SK-MEL-5 (cell line): ENCODE measurements at places on chromosomes 11 and 22.
A peak's percentile ranks its signal among the peaks of the same experiment; 100 is the strongest.

DNA sequence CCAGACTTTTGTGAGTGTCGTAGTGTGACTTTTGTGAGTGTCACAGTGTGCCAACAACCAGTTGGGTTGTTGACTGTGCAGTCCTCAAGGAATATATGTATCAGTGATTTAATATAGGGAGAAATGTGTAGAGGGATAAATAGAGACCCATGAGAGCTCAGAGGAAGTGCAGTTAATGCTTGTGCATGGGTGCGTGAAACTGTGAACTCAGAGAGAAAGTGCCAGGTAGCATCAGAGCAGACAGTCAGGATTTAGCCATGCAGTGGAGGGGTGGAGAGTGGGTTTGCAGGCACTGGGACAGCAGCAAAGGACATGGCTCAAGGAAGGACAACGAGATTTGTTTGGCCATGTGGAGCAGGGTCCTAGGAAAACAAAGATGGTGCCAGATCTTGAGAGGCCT is 33.6 kb downstream of the YWHAH start:
- no peak for DNase-seq

GRCh38 chr22:25404928-25405816 is 159.3 kb upstream of the GRK3 start:
- DNase-seq: peak; percentile 57

- no peak for DNase-seq
Measured at GRCh38 chr11:62120001-62120400, 3.8 kb upstream of the INCENP start.

DNA sequence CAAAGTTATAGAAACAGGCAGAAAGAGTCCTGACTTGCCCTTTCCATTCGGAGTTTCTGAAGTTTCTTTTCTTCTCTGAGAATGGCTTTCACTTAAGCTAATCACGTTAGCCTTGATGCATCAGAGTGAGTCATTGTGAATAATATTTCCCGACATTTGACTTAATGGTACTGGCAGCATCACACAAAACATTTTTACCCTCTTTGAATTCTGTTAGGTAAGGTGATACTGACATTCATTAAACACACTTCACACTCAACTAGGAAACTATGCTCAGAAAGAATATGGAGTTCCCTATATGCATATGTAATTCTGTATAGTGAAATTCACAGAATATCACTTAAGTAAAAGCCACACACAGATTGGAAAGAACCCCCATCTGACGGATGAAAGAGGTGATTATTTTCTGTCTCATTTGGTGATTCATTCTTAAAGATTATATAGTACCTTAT is 120.8 kb upstream of the ARHGAP20 start:
- no peak for DNase-seq

- DNase-seq: no peak
Measured at GRCh38 chr11:65850217-65851082, 7.5 kb downstream of the CFL1 start.

GRCh38 chr11:85572056-85572455 is 55.1 kb downstream of the DLG2 start:
- no peak for DNase-seq

GRCh38 chr11:64356498-64357411 is 2.2 kb upstream of the RPS6KA4 start:
- DNase-seq: peak; percentile 84

GRCh38 chr22:42343121-42343454 is 72.6 kb upstream of the TCF20 start:
- no peak for DNase-seq

DNA sequence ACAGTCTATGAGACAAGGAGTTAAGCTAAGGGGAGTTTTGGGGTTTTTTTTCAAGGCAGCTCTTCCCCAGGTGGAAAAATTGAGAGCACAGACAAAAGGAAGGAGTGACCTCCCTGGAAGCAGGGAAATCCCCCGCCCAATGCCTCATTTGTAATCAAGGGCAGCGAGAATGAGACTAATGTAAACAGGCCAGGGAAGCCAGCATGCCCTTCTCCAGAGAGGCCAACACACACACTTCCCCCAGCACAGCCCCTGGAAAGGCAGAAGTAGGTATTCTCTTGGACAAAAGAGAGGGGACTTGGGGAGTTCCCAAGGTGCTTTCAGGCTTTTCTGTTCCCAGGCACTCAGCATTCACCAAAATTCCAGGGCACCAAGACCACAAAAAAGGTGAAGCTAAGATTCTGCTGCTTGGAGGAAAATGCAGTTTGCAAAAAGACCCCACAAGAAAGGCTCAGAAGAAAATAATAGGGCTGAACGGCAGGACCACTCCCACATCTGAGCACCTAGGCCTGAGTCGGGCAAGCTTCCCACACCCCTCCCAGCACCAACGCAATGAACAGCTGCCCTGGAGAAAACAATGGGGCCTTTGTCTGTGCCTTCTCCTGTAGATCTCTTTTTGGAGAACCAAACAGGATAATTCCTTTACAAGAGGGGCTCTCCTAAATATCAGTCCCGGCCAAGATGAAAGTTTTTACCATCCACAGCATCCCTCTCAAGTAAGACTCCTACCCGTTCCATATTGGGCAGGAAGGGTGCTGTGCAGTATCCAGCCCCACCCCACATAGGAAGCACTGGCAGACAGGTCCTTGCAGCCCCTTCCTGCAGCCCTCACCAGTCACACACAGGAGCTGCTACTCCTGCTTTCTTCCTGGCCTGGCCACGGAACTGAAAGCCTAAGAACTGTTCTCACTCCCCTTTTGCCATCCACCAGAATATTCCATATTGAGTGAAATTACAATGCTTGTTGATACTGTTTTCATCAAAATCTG is 70.7 kb upstream of the AKIP1 start:
- peak; percentile 67 for DNase-seq

DNA sequence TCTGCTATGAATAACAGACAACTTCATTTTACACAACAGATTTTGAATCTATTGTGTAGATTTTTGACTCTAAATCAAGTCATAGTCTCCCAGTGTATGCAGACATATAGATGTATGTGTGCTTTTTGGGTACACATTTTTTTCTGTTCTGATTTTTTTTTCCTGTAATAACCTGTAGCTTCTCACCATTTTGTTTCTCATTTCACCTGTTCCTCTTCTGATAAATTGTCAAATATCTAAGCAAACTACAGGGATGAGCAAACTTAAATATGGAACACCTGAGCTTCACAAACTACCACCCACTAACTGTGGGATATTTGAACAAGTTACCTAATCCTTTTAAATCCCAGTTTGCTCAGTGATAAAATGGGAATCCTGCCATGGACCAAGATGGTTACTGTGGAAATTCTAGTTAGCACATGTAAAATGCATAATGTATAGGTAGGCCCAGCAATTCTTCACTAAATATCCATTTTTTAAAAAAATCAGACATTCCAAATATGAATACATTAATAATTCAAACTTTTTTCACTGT is 15.7 kb downstream of the LGR4 start:
- no peak for DNase-seq

DNA sequence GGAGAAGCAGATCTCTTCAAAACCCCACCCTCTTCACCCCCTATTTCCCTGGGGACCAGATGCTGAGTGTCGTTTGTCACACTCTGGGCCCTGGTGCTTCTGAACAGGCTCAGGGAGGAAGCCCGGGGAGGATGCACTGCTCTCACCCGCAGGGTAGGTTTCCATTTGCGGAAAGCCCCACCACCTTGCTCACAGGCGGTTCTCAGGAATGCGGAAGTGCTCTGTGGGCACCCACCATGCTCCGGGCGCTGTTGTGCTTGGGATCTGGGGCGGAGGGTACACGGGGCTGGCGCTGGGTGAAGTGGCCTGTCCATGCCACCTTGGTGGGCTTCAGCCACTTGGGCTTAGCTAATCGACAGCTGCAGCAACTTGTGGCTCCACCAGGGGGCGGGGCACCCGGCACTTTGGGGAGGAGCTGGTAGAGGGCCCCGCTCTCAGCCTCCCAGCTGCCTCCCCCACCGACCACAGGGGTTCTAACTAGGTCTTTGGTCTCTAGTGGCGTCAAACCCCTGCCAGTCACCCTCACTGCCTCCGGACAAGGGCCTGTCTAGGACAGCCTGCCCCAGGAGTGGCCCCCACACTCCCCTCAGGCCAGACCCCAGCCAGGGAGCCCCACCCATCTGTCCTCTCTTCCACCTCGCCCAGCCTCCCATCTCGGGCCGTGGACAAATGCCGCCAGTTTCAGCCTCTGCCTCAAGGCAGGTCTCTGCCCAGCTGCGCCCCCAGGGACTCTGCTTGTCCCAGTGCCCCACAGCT is 7.4 kb downstream of the NDUFV1 start:
- peak; percentile 52 for DNase-seq

GRCh38 chr11:120338107-120338933 is 2.1 kb downstream of the ARHGEF12 start:
- no peak for DNase-seq
